ENCODE measurements at places on chromosomes 11 and 22. TPM values are rescaled to one million over a fixed set of nuclear protein-coding genes. Genes with fewer than 3 reads are reported as not detected.
A peak's percentile ranks its signal among the peaks of the same experiment; 100 is the strongest.

GRCh38 chr11:70494559-70495350 lies 96.4 kb downstream of the CTTN start:
- no peak for DNase-seq

DNA sequence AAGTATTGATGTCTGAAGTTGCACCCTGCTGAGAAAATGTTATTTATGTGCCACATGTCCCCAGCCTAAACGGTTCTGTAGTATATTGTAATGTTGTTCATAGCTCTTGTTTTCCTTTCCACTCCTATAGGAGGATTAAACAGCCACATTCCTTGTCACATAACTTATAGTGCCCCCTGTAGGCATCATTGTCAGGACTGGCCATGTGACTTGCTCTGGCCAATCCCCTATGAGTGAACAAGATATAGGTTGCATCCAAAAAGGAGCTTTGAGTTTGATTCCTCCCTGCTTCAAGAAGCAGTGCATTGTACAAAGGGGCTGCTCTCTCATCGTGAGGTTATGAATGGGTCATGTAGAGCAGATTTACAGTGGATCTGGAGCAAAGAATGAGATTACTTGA lies 717.6 kb upstream of the ANO5 start:
- DNase-seq: no peak

GRCh38 chr11:64186492-64187165 lies 658 bp downstream of the STIP1 start:
- DNase-seq: no peak

INPP5J gene
- total RNA-seq: 0.38 TPM

CD3D gene
- total RNA-seq: 3.4 TPM

GRCh38 chr22:20974336-20974955 lies 7.4 kb downstream of the AIFM3 start:
- DNase-seq: no peak

DNA sequence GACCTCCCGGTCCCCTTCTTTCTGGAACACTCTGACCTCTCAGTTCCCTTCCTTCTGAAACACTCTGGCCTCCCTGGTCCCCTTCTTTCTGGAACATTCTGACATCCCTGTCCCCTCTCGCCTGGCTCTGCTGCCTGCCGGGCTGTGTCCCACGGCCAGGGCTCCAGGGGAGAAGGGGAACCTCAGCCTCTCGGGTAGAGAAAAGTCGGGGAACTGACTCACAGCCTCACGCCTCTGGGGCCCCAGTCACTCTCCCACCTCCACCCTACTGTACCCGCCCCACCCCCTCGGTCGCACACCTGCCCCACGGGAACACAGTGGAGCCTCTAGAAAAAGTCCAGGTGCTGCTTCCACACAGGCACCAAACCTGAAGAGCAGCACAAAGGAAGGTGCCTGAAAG lies 93.3 kb downstream of the BRD1 start:
- no peak for DNase-seq

DNA sequence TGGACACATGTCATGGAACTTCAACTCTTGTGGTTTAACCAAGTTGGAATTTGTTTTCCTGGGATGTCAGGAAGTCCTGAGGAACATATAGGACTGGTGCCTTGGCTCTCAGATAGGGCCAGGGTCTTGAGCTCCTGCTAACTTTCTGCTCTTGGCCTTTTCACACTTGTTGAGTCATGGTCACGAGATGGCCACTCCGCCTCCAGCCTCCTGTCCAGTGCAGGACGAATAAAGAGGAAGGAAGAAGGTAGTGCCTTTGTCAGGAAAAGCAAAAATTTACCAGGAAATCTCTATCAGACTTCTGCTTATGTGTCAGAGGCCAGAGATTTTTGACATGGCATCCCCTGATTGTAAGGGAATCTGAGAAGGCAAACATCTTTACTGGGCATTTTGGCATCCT lies 89.1 kb upstream of the ARHGAP20 start:
- no peak for DNase-seq

DNA sequence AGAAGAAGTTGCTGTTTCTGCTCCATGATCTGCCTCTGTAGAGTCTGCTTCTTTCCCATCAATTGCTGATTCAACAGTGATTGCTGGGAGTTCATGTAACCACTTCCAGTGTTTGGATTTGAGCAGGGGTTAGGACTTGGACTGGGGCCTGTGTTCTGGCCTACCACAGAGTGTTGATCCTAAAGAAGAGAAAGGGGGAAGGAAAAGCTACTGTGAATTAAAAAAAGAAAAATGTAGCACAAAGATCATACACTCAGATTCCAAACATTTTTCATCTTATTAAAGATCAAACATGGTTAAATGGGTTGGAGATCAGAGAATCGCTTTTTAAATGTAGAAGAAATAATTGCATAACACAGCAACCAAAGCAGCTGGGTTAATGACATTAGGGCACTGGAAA lies 67.6 kb upstream of the MTMR2 start:
- no peak for DNase-seq

DNA sequence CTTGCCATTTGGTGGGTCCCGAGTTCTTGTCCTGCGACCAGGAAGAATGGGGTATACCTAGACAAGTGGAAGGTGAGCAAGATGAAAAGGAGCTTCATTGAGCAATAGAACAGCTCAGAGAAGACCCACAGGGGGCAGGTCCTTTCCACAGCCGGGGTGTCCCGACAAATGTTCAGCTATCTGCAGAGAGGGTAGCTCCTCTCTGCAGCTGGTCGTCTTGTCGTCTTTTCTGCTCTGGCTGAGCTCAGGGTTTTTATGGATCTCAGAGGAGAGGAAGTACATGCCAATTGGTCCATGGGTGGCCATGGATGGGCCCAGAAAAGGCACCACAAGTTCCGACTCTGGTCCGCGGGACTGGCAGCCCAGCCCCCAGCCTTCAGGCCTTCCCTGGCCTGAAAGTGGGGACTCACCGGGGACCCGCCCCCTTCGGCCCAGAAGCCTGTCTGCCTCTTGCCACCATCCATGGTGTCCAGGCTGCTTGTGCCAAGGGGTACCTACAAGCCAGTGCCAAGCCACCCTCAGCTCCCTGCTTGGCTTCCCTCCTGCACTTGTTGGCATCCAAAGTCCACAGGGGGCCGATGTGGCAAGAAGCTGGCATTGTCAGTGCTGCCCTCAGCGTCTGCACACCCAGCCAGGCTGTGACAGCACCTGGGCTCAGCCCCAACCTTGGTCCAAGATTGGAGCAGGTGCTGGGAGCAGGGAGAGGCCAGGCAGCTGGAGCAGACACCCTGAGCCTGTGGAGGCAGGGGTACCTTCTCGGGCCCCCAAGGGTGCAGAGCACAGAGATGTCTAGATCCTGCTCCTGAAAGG lies 438.9 kb downstream of the TBC1D22A start:
- DNase-seq: peak; percentile 2

OR52I2 gene
- not detected for total RNA-seq

C11orf42 gene
- total RNA-seq: not detected

Measured in omental fat pad (tissue), 4 donors.